CD4-positive, CD25-positive, alpha-beta regulatory T cell (primary cell): ENCODE measurements at places on chromosomes 4 and X. TPM values are rescaled to one million over a fixed set of nuclear protein-coding genes. Genes with fewer than 3 reads are reported as not detected.
A peak's percentile ranks its signal among the peaks of the same experiment; 100 is the strongest.

GRCh38 chr4:145880355-145880960 lies 58.2 kb downstream of the ZNF827 start:
- H3K27ac ChIP-seq: no peak overlapping the region
- H3K36me3 ChIP-seq: no peaks in the 10 kb centered on the region
- no peak overlapping the region for H3K4me3 ChIP-seq
- no peaks in the 10 kb centered on the region for H3K27me3 ChIP-seq

- no peak overlapping the region for H3K4me3 ChIP-seq
- peaks cover 3% of the 10 kb centered on the region for H3K27me3 ChIP-seq
- H3K36me3 ChIP-seq: no peaks in the 10 kb centered on the region
- DNase-seq: no peak
Measured at GRCh38 chr4:150247184-150247583, 168.9 kb downstream of the DCLK2 start.

GRCh38 chr4:60992037-60992436 lies 208.1 kb upstream of the ADGRL3 start:
- H3K4me3 ChIP-seq: no peak overlapping the region
- no peaks in the 10 kb centered on the region for H3K27me3 ChIP-seq
- no peak overlapping the region for H3K27ac ChIP-seq
- no peak for DNase-seq
- H3K36me3 ChIP-seq: no peaks in the 10 kb centered on the region

DNA sequence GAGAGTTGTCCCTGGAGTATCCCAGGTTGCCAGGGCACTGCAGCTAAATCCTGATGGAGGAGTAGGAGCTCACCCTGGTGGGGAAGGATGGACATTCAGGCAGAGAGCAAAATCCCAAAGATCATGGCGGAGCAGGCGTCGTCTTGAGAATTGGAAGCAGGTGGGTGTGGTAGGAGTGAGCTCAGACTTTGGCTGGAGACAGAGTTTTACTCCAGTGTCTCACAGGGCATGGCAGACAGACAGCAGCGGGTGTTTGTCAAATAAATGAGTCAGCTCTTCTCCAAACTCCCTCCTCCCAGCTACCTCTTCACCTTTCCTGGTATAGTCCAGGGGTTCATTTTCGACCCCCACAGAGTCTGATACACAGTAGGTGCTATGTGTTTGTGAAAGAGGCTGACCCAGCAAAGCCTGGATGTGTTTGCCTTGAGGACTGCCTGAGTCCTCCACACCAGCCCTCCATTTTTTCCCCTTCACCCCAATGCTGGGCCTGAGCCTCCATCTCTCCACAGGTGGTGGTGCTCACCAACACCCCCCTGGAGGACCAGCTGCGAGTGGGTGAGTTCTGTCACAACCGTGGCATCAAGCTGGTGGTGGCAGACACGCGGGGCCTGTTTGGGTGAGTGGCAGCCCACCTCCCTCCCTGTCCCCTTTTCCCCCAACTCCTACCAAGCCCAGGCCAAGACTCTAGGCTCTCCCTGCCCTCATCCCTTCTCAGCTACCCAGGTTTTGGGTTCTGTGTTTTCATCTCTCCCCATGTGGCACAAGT lies 6.9 kb downstream of the UBA1 start:
- no peak overlapping the region for H3K4me3 ChIP-seq
- peaks cover 72% of the 10 kb centered on the region for H3K36me3 ChIP-seq
- DNase-seq: no peak
- H3K27me3 ChIP-seq: no peaks in the 10 kb centered on the region
- H3K27ac ChIP-seq: no peak overlapping the region

DNA sequence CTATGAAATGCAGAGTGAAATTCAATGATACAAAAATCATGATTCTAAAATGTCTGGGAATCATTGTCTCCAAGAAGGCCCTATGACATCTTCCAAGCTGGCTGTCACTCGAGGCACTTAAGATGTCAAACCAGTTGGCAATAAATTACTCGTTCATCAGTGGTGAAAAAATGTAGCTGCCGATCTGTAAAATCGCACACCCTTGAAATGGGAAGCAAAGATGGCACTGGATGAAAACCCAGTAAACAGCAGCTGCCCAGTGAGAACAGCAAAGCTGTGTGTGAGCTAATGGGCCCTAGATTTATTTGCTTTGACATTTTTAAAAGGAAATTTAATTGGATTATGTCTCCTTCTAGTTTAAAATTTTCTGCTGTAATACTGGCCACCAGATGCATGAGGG lies 181.9 kb upstream of the NDP start:
- H3K4me3 ChIP-seq: no peak overlapping the region
- H3K36me3 ChIP-seq: no peaks in the 10 kb centered on the region
- H3K4me1 ChIP-seq: no peaks in the 10 kb centered on the region

DNA sequence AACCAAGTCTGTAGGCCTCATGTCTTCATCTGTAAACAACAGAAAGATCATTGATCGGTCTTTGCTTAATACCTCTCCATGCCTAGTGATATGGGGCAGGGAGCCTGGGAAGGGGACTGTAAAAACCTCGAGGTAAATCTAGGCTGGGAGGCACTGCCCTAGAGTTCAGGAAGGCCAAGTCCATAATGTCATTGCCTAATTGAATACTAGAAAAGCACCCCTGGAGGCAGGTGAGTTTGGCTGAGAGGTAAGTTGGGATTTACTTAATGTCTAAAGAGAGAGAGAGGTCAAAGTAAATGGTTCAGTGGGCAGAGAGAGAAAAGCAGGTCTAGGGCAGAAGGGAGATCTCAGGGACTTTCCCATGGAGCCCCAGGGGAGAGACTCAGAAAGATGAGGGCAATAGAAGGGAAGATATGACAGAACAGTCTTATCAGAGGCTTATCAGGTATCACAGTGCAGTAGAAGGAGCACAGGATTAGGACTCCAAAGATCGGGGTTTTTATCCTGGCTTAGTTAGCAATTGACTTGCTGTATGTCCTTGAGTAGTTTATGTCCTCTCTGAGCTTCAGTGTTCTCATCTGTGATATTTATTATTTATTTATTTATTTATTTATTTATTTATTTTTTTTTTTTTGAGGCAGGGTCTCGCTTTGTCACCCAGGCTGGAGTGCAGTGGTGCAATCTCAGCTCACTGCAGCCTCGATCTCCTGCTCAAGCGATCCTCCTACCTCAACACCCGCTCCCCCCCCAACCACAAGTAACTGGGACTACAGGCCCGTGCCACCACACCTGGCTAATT lies 85.2 kb downstream of the SLC16A2 start:
- no peaks in the 10 kb centered on the region for H3K4me1 ChIP-seq
- H3K27me3 ChIP-seq: no peaks in the 10 kb centered on the region
- H3K4me3 ChIP-seq: no peak overlapping the region
- DNase-seq: no peak

- no peaks in the 10 kb centered on the region for H3K27me3 ChIP-seq
- no peak overlapping the region for H3K27ac ChIP-seq
- DNase-seq: no peak
- no peaks in the 10 kb centered on the region for H3K36me3 ChIP-seq
- no peaks in the 10 kb centered on the region for H3K4me1 ChIP-seq
- no peak overlapping the region for H3K4me3 ChIP-seq
Measured at GRCh38 chr4:182745237-182745636, 171.9 kb downstream of the DCTD start.

GRCh38 chr4:10168151-10168550 lies 51.6 kb upstream of the WDR1 start:
- no peaks in the 10 kb centered on the region for H3K27me3 ChIP-seq
- no peak overlapping the region for H3K4me3 ChIP-seq
- no peaks in the 10 kb centered on the region for H3K36me3 ChIP-seq
- no peaks in the 10 kb centered on the region for H3K4me1 ChIP-seq

- H3K27ac ChIP-seq: no peak overlapping the region
- DNase-seq: no peak
- H3K4me1 ChIP-seq: no peaks in the 10 kb centered on the region
- no peaks in the 10 kb centered on the region for H3K36me3 ChIP-seq
- H3K27me3 ChIP-seq: no peaks in the 10 kb centered on the region
- H3K4me3 ChIP-seq: peak overlapping the region; percentile 61
Measured at GRCh38 chrX:79336869-79337815, 30.0 kb downstream of the ITM2A start.

DNA sequence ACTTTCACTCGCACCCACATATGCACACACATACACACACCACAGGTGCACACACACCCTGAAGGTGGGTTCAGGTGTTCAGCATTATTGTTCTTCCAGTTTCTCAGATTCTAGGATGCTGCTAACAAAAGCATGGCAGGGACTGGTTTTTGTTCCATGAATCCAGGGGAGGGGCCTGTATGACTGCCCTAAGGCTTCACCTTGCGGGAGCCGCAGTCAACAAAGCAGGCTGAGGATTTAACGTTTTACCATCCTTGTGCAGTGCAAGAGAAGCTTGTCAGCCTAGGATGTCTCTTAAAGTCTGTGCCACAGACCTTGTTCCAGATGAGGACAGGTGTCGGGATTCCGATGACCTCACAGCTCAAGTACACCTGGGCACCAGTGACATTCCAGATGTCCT lies 61.8 kb downstream of the POLR2B start:
- H3K36me3 ChIP-seq: no peaks in the 10 kb centered on the region
- no peak overlapping the region for H3K27ac ChIP-seq
- H3K4me1 ChIP-seq: no peaks in the 10 kb centered on the region
- peaks cover 2% of the 10 kb centered on the region for H3K27me3 ChIP-seq
- H3K4me3 ChIP-seq: no peak overlapping the region

GRCh38 chr4:13476915-13477314 lies 7.2 kb downstream of the RAB28 start:
- peak overlapping the region; percentile 14 for H3K4me3 ChIP-seq
- no peak overlapping the region for H3K27ac ChIP-seq
- H3K4me1 ChIP-seq: peaks cover 6% of the 10 kb centered on the region
- no peaks in the 10 kb centered on the region for H3K27me3 ChIP-seq

DNA sequence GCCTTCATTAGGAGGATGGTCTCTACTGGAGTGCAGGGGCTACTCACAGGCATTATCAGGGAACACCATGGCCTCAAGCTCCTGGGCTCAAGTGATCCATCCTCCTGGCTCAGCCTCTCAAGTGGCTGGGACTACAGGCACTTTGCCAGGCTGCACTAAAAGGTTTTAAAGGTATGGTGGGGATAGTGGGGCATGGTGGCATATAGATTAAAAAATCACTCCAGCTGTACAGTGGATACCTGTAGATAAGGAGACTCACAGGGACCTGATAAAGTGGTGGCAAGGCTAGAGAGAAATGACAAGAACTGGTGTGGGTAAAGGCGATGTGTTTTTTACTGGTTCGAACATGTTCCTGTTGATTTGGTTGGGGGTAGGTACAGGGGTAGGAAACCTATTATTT lies 5.9 kb downstream of the ZAR1 start:
- no peak for DNase-seq
- H3K36me3 ChIP-seq: peaks cover 25% of the 10 kb centered on the region
- no peak overlapping the region for H3K27ac ChIP-seq
- no peaks in the 10 kb centered on the region for H3K4me1 ChIP-seq
- H3K4me3 ChIP-seq: no peak overlapping the region

- H3K36me3 ChIP-seq: no peaks in the 10 kb centered on the region
- no peak overlapping the region for H3K27ac ChIP-seq
- H3K4me1 ChIP-seq: no peaks in the 10 kb centered on the region
- H3K4me3 ChIP-seq: no peak overlapping the region
- H3K27me3 ChIP-seq: no peaks in the 10 kb centered on the region
Measured at GRCh38 chr4:27973056-27973455, 1112.4 kb downstream of the STIM2 start.

- no peaks in the 10 kb centered on the region for H3K27me3 ChIP-seq
- no peak overlapping the region for H3K4me3 ChIP-seq
- no peak for DNase-seq
- H3K36me3 ChIP-seq: no peaks in the 10 kb centered on the region
- H3K4me1 ChIP-seq: no peaks in the 10 kb centered on the region
Measured at GRCh38 chr4:143762511-143762910, 62.0 kb upstream of the FREM3 start.

DNA sequence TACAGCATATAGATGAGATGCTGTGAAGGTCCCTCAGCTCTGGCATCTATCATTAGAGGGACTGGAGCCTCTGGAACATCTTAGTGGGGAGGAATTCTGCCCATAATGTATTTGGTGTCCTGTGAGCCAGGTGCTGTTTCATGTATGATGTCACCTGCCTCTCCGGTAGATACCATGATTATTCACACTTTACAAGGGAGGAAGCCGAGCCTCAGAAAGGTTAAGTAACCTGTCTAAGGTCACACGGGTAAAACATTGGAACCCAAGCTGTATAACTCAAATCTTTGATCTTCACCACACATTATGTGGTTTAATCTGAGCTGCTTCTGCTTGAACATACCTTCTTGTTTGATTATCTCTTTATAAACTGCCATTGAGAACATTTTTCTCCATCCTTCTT lies 442.8 kb downstream of the BCOR start:
- no peak overlapping the region for H3K27ac ChIP-seq
- DNase-seq: no peak
- H3K4me3 ChIP-seq: no peak overlapping the region
- no peaks in the 10 kb centered on the region for H3K27me3 ChIP-seq

- H3K4me3 ChIP-seq: no peak overlapping the region
- H3K36me3 ChIP-seq: no peaks in the 10 kb centered on the region
- H3K27ac ChIP-seq: no peak overlapping the region
- H3K27me3 ChIP-seq: no peaks in the 10 kb centered on the region
Measured at GRCh38 chr4:158750379-158750778, 18.4 kb upstream of the FNIP2 start.

- H3K36me3 ChIP-seq: no peaks in the 10 kb centered on the region
- H3K4me1 ChIP-seq: no peaks in the 10 kb centered on the region
- H3K4me3 ChIP-seq: no peak overlapping the region
Measured at GRCh38 chr4:123823244-123823643, 426.6 kb downstream of the SPRY1 start.

GRCh38 chr4:26083987-26084386 lies 170.0 kb downstream of the SMIM20 start:
- H3K36me3 ChIP-seq: no peaks in the 10 kb centered on the region
- H3K4me1 ChIP-seq: peaks cover 9% of the 10 kb centered on the region
- peak; percentile 45 for DNase-seq
- no peak overlapping the region for H3K4me3 ChIP-seq
- H3K27me3 ChIP-seq: no peaks in the 10 kb centered on the region

GRCh38 chrX:47936224-47936939 lies 67.4 kb downstream of the ZNF182 start:
- H3K36me3 ChIP-seq: no peaks in the 10 kb centered on the region
- no peaks in the 10 kb centered on the region for H3K27me3 ChIP-seq
- no peak overlapping the region for H3K4me3 ChIP-seq

GRCh38 chr4:80540349-80540748 lies 204.8 kb downstream of the CFAP299 start:
- peak overlapping the region; percentile 0 for H3K27ac ChIP-seq
- DNase-seq: no peak
- H3K4me3 ChIP-seq: no peak overlapping the region

Gene NXF3
- polyA plus RNA-seq: not detected

Gene USP53
- 11.0 TPM for polyA plus RNA-seq

Gene GATA1
- polyA plus RNA-seq: not detected

Gene GRK4
- 1.3 TPM for polyA plus RNA-seq
